ENCODE measurements at places on chromosomes 13 and 19.

DNA sequence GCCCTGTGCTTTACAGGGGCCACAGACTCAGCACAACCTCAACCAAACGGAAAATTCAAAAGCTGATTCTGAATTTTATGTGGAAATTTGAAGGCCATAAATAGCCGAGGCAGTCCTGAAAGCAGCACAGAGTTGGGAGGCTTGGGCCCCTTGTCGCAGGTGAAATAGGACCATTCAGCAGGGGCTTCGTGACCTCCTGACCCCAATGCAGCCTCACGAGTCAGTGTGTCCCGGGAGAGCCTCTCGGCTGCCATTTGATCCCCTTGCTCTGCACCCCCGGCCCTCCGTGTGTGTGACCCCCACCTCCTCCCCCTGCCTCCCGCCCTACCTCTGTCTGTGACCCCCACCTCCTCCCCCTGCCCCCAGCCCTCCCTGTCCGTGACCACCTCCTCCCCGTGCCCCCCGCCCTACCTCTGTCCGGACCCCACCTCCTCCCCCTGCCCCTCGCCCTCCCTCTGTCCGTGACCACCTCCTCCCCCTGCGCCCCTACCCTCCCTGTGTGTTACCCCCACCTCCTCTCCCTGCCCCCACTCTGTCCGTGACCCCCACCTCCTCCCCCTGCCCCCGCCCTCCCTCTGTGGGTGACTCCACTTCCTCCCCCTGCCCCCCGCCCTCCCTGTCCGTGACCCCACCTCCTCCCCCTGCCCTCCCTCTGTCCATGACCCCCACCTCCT lies 41.7 kb upstream of the TFDP1 start:
- DNase-seq = no peak

GRCh38 chr13:111533900-111534683 lies 213.7 kb downstream of the TEX29 start:
- no peak for DNase-seq

DNA sequence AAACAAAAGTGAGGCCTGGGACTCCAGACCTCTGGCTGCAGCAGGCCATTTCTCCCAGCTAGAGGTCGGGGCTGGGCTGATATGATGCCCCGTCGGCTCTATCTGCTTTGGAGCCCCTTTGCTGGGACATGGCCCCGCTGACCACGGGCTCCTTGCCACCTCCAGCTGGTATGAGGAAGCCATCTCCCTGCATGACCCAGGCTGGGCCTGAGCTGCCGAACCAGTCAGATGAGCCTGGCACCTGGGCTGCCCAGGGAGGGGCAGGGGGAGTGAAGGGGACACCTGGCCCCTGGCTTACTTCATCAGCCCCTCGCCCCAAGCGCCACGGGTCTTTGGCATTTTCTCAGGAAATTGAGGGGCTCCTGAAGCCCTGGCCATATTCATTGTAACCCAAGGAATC lies 7.8 kb downstream of the ZSWIM4 start:
- no peak for DNase-seq

DNA sequence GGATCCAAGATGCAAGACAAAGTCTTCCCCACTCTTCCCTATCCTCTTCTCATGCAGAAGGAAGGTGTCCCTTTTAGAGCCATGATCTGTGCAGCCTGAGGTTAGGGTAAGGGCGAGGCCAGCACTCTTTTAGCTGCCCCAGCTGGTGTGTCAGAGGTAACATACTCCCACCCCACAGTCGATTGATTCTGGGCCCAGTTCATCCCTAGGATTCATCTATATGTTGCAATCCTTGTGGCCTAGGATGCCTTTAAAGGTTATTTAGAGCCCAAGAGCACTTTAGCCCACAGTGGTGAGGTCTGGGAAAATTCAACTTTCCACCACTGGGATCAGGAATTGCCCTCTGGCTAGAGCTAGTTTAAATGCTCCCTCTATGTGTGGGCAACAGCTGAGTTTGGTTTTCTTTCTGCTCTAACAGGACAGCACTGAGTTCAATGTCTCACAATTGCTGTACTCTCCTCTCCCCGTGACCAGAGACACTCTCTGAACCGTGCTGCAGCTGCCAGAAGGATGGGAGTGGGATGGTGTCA lies 201.3 kb upstream of the SERP2 start:
- DNase-seq = no peak

- no peak for DNase-seq
These were observed 418.9 kb downstream of the FGF14 start for GRCh38 chr13:101982903-101983302.

DNA sequence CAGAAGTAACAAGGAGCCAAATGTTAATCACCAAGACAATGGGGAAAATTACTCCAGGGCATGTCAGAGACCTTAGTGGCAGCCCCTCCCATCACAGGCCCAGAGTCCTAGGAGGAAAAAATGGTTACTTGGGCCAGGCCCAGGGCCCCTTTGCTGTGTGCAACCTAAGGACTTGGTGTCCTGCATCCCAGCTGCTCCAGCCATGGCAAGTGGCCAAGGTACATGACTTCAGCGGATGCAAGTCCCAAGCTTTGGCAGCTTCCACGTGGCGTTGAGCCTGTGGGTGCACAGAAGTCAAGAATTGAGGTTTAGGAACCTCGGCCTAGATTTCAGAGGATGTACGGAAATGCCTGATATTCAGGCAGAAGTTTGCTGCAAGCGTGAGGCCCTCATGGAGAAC lies 46.7 kb downstream of the OR10H4 start:
- no peak for DNase-seq

GRCh38 chr19:16795731-16796130 lies 33.5 kb upstream of the SIN3B start:
- DNase-seq = no peak

- peak; percentile 54 for DNase-seq
These were observed 8.3 kb upstream of the DGKH start for GRCh38 chr13:42039946-42040729.

DNA sequence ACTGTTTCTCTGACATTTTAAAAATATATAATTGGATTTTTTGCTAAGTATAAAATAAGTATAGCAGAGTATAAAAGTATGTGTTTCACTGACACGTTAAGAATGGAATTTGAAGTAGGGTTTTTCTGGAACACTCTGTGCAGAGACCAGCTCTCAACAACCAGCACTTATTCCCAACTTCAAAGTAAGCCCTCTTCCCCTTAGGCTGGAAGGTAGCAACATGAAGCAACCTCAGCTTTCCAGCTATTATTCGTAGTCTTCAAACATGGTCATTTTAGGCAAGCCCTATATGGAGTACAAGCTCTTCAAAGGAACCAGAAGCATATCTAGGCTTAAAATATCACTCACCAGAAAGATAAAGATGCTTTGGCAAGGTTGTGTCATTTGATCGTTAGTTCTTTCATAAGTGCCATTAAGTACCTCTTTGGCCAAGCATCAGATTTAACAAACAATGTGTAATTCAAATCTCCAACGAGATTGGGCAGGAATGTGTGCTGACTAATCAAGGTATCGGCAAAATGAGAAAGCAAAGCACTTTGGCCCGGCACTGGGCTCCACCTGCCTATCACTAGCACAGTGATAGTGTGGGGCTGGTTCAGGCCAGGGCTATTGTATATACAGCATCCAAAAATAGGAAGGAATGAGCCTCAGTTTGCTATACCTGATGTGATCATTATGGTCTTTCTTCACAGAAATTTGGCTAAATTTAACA lies 95.9 kb upstream of the FREM2 start:
- peak; percentile 67 for DNase-seq

GRCh38 chr13:36428086-36428485 lies 4.2 kb upstream of the CCNA1 start:
- no peak for DNase-seq

DNA sequence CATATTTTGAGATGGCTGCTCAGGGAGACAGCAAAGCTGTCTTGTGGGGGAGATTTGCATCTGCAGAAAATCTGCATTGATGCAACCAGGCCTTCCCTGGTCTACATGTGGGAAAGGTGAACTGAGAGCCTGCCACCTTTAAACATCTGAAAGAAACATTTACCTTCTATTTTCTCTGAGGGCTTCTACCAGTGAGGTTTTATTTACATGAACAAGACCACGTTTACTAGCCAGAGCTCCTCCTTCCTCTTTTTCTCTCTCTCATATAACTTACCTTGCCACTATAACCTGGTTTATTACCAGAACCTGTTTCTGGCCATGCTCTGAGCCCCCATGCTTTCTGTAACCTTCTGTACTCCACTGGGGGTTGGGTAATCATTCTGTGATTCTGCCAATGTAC lies 14.4 kb upstream of the RUBCNL start:
- DNase-seq = no peak

GRCh38 chr19:55681131-55682092 lies 6.4 kb downstream of the EPN1 start:
- DNase-seq = no peak

DNA sequence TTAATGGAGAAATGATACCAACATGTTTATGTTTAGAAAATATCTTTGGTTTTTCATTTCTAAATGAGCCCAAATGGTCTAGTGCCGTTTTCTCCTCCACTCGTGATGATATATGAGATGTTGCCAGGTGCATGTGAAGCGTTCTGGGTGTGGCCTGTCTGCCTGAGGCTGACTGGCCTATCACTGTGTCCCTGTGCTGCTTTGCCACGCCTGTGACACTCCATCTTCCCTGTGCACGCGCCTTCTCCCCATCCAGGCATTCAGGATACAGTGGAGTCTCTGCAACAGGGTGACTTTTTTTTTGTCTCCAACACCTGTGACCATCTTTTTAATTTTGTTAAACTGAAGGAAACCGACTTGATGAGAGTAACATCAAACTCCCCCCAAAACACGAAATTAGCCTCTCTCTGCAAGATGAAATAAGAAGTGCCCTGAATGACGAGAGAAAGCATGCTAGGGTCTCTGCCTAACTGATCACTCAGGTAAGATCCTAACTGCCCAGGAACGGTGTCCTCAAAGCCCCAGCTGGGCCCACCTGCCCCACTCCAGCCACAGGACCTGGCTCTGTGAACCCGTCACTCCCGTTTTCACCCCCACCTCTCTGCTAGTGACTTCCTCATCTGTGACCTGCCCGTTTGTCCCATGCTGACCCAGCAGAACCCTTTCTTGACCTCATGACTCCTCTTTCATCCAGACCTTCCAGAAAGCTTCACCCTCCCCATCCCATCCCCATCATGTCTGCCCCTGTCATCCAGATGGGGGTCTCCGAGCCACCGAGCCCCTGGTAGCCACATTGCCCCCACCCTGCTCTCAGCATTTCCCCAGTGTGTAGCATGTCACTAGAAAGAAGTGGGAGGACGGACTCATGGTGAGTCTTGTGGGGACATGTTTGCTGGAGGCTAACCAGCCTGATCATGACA lies 33.2 kb upstream of the TFDP1 start:
- peak; percentile 93 for DNase-seq

DNA sequence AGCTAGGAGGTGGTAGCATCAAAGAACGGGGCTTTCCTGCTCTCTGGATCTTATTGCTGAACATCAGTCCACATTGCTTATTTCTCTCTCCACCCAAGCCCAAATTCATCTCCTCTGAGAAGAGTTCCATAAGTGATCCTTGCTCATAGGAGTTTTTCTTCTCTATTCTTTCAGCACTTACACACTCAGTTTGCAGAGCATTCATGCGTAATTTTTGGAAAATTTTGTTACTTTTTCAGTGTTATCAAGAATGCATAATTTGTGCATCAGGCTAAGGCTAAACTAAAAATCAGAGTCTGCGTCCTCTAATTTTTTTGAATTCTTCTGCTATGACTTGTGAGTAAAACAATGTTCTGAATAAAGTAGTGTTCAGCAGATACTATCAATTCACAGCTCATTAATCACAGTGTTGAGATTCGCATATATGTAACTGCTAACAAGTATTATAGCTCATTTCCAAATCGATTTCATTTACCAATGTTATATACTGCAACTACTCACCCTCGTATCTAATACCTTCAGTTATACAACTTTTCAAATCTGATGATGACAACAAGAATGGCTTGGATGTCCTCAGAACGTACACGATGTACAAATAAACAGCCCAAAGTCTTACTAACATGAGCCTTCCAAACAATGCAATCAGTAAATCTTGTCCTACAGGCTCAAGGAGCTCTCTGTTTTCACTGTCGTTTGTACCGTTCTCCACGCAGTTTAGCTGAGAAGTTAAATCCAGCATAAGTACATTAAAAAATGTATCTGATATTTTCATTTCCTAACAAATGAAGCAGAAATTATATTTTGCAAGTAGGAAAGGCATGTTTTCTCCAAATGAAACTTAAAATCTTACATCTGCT lies 36.4 kb upstream of the STARD13 start:
- DNase-seq = no peak

GRCh38 chr19:28605501-28606268 lies 607.3 kb downstream of the UQCRFS1 start:
- DNase-seq = no peak

- no peak for DNase-seq
These were observed 4.7 kb downstream of the LGALS13 start for GRCh38 chr19:39607021-39607420.

- DNase-seq = no peak
These were observed 117.6 kb downstream of the DNAJC15 start for GRCh38 chr13:43140985-43141384.

DNA sequence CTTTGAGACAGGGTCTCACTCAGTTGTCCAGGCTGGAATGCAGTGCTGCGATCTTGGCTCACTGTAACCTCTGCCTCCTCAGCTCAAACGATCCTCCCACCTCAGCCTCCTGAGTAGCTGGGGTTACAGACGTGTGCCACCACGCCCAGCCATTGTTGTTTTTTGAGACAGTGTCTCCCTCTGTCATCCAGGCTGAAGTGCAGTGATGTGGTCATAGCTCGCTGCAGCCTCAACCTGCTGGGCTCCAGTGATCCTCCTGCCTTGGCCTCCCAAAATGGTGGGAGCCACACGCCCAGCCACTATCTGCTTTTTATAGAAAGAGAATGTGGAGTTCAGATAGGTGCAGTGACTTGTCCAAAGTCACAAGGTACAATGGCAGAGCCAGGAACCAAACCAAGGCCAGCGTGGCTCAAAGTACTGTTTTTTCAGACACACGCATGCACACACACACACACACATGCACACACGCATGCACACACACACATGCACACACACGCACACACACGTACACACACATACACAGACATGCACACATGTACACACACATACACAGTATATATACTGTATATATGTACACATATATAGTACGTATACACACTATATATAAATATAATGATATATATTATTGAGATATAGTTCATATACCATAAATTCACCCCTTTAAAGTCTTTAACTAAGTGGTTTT lies 6.6 kb downstream of the GADD45B start:
- DNase-seq = no peak

GRCh38 chr13:98508685-98509084 lies 68.2 kb downstream of the STK24 start:
- no peak for DNase-seq

- no peak for DNase-seq
These were observed 84.5 kb upstream of the ABCC4 start for GRCh38 chr13:95385798-95386197.

GRCh38 chr13:95471960-95472359 lies 80.6 kb upstream of the CLDN10 start:
- no peak for DNase-seq

DNA sequence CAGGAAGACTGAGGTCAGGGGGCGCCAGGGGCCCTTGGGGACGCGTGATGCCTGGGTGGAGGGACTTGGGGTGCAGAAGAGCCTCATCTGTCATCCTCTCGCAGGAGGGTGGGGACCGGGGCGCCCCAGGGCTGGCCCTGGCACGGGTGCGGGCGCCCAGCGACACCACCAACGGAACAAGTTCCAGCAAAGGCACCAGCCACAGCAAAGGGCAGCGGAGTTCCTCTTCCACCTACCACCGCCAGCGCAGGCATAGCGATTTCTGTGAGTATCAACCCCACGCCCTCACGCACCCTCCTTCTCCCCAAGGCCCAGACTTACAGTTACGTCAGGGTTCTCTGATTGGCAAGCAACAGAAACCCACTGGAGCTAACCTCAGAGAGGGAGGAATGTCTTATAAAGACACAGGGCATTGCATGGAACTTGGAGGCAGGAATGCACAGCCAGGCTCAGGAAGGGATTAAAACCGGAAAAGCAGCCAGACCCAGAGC lies 29.4 kb downstream of the MARK4 start:
- no peak for DNase-seq
